Activated CD4-positive, alpha-beta memory T cell treated with anti-CD3 and anti-CD28 coated beads, Interleukin-2, amount 10 ng/mL, durations not matched to agents 7 days and 5 days (primary cell): ENCODE measurements at places on chromosomes 1 and 21.

DNA sequence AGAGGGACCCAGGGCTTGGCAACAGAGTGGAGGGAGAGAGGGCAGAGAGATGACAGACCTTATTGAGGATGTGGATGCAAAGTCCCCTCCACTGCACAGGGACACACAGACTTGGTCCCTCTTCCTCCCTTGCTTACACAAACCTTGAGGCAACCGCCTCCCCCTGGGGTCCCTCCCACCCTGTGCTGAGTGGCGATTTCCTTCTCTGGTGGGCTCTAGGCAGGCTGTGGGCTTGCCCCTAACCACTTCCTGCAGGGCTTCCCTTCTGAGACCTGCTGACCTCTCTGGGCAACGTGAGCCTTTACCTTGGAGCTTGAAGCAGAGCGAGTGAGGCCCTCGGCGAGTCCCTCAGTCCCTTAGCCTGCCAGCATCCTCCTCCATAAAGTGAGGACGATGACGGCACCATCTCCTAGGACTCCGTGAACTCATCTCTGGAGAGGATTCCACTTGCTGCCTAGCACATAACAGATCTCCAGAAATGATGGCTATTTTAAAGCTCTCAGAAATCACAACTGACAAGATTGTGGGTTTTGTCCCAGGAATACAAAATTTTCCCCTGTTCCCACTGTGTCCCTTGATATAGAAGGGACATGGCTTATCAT, 25.0 kb downstream of the KIAA1614 start:
- H3K36me3 ChIP-seq = no peaks in the 10 kb centered on the region
- H3K4me3 ChIP-seq = no peak overlapping the region
- peaks cover 2% of the 10 kb centered on the region for H3K27me3 ChIP-seq
- no peak for DNase-seq
- H3K27ac ChIP-seq = no peak overlapping the region

- no peaks in the 10 kb centered on the region for H3K36me3 ChIP-seq
- H3K4me3 ChIP-seq = no peak overlapping the region
- no peaks in the 10 kb centered on the region for H3K4me1 ChIP-seq
- no peak overlapping the region for H3K27ac ChIP-seq
- no peak for DNase-seq
These were observed 41.0 kb downstream of the TBX15 start for GRCh38 chr1:118947003-118947765.

- no peak overlapping the region for H3K4me3 ChIP-seq
- peaks cover 34% of the 10 kb centered on the region for H3K27me3 ChIP-seq
- no peaks in the 10 kb centered on the region for H3K36me3 ChIP-seq
- no peak overlapping the region for H3K27ac ChIP-seq
- no peak for DNase-seq
These were observed 71.8 kb downstream of the RNF220 start for GRCh38 chr1:44476891-44477290.

DNA sequence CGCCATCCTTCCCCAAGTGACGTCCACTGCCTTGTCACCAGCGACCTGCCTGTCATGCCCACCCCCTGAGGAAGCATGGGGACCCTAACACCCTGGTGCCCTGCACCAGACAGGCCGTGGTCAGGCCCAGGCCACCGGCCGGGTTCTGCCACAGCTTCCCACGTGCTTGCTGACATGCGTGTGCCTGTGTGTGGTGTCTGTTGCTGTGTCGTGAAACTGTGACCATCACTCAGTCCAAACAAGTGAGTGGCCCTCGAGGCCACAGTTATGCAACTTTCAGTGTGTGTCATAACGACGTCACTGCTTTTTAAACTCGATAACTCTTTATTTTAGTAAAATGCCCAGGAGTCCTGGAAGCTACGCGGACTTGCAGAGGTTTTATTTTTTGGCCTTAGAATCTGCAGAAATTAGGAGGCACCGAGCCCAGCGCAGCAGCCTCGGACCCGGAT, 8.5 kb upstream of the CTRC start:
- no peaks in the 10 kb centered on the region for H3K27me3 ChIP-seq
- H3K4me3 ChIP-seq = no peak overlapping the region
- peaks cover 15% of the 10 kb centered on the region for H3K4me1 ChIP-seq
- peaks cover 25% of the 10 kb centered on the region for H3K36me3 ChIP-seq

GRCh38 chr1:157806431-157807149, 13.3 kb downstream of the FCRL1 start:
- no peak overlapping the region for H3K4me3 ChIP-seq
- H3K27me3 ChIP-seq = peaks cover 3% of the 10 kb centered on the region
- DNase-seq = no peak
- H3K36me3 ChIP-seq = no peaks in the 10 kb centered on the region
- H3K4me1 ChIP-seq = no peaks in the 10 kb centered on the region
- H3K27ac ChIP-seq = no peak overlapping the region

DNA sequence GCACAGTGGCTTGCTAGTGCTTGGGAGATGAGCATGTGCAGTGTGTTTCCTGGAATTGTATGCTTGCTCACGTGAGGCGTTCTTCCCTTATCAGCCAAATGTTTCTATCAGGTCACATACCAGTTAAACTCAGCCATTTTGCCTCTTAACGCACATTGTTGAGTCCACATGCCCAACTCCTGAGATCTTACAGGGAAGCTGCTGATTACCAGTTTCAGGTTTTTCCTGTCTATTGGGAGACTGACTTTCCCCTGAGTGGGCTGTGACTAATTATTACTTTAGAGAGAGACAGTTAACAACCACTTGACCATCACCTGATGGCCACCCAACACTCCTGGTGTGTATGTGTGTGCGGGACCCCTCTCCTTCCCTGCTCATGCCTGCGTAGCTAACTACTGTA, 161.3 kb upstream of the PTGFR start:
- no peak overlapping the region for H3K4me3 ChIP-seq
- no peaks in the 10 kb centered on the region for H3K27me3 ChIP-seq
- DNase-seq = no peak
- H3K4me1 ChIP-seq = no peaks in the 10 kb centered on the region
- no peaks in the 10 kb centered on the region for H3K36me3 ChIP-seq

- peaks cover 24% of the 10 kb centered on the region for H3K27me3 ChIP-seq
- H3K27ac ChIP-seq = no peak overlapping the region
- H3K4me3 ChIP-seq = no peak overlapping the region
These were observed 53.1 kb downstream of the NMNAT2 start for GRCh38 chr1:183365093-183365492.

DNA sequence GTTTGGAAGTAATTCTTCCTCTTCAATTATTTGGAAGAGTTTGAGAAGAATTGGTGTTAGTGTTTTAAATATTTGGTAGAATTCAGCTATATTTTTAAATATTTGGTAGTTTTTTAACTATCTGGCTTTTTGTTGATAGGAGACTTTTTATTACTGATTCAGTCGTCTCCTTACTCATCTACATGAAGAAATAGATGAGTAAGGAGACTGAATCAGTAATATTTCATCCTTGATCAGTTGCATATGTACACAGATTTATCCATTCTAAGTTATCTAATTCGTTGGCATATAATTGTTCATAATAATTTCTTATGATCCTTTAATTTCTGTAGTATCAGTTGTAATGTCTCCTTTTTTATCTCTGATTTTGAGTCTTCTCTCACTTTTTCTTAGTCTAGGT, 224.1 kb downstream of the GPR52 start:
- no peaks in the 10 kb centered on the region for H3K27me3 ChIP-seq
- no peak for DNase-seq
- H3K4me1 ChIP-seq = no peaks in the 10 kb centered on the region
- no peak overlapping the region for H3K27ac ChIP-seq

DNA sequence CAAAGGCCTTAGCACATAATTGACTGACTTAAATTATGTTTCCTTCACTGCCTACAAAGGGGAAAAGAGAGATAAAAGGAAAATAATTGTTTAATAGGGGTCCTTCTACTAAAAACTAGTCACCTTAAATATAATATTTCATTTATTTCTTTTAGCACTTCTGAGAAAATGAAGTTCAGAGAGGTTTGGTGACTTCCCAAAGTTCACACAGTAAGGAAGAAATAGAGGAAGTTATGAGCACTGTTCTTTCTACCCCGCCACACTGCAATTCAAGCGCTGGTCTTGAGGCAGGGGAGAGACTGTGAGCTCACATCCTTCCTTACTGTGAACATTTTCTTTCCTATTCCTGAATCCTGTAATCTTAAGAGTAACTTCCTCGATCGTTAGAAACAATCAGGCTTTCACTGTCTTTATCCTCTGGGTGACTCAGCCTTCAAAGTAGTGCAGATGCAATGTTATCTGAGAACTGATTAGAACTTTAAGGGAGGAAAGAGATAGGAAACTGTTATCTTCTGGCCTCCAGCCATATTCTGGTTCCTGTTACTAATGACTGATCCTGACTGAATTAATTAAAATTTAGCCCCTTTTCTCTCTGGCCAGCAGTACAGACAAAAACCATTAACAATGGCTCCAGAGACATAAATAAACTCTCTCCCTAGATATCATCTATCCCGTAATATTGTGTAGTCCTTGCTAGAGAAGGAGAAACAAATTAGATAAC, 6.8 kb downstream of the RGS5 start:
- no peak overlapping the region for H3K27ac ChIP-seq
- H3K27me3 ChIP-seq = peaks cover 4% of the 10 kb centered on the region
- DNase-seq = no peak

GRCh38 chr1:193140254-193140653, 18.4 kb downstream of the CDC73 start:
- H3K36me3 ChIP-seq = peaks cover 63% of the 10 kb centered on the region
- DNase-seq = no peak
- H3K4me1 ChIP-seq = peaks cover 16% of the 10 kb centered on the region
- H3K27me3 ChIP-seq = no peaks in the 10 kb centered on the region
- no peak overlapping the region for H3K4me3 ChIP-seq
- H3K27ac ChIP-seq = no peak overlapping the region

- peaks cover 10% of the 10 kb centered on the region for H3K36me3 ChIP-seq
- no peak for DNase-seq
- no peak overlapping the region for H3K27ac ChIP-seq
- H3K4me1 ChIP-seq = no peaks in the 10 kb centered on the region
These were observed 209.5 kb downstream of the RPS6KC1 start for GRCh38 chr1:213260311-213261075.

GRCh38 chr1:183435497-183435896, 17.3 kb upstream of the NMNAT2 start:
- no peak overlapping the region for H3K4me3 ChIP-seq
- peaks cover 21% of the 10 kb centered on the region for H3K27me3 ChIP-seq

GRCh38 chr1:5810553-5811270, 181.5 kb downstream of the NPHP4 start:
- peaks cover 1% of the 10 kb centered on the region for H3K27me3 ChIP-seq
- H3K36me3 ChIP-seq = no peaks in the 10 kb centered on the region
- no peaks in the 10 kb centered on the region for H3K4me1 ChIP-seq
- H3K4me3 ChIP-seq = no peak overlapping the region

GRCh38 chr1:44036409-44037139, 5.3 kb upstream of the SLC6A9 start:
- H3K27ac ChIP-seq = no peak overlapping the region
- no peak overlapping the region for H3K4me3 ChIP-seq
- peak; percentile 71 for DNase-seq
- H3K36me3 ChIP-seq = no peaks in the 10 kb centered on the region

DNA sequence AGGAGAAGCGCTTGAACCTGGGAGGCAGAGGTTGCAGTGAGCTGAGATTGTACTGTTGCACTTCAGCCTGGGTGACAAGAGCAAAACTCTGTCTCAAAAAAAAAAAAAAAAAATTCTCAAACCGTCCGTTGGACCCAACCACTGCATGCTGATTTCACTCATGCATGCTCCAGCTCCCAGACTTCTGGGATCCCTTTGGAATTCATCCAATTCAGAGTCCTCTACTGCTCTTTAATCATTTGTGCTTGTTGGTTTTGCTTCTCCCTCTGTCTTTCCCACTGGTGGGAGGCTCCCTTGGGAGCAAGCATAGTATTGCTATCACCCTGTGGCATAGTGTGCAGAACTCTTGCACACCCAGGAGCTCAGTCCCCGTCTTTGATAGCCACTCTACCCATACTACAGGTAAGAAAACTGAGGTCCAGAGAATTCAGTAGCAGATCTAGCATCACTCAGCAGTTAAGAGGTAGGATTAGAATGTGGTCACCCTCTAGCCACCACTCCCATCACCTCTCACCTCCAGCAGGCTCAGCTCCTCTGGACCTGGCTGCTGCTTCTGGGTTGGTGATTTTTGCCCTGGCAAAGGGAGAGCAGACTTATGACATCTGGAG, 3.1 kb upstream of the LMNA start:
- H3K4me3 ChIP-seq = no peak overlapping the region
- no peak for DNase-seq
- peaks cover 18% of the 10 kb centered on the region for H3K27me3 ChIP-seq
- H3K4me1 ChIP-seq = peaks cover 38% of the 10 kb centered on the region
- H3K36me3 ChIP-seq = peaks cover 3% of the 10 kb centered on the region

DNA sequence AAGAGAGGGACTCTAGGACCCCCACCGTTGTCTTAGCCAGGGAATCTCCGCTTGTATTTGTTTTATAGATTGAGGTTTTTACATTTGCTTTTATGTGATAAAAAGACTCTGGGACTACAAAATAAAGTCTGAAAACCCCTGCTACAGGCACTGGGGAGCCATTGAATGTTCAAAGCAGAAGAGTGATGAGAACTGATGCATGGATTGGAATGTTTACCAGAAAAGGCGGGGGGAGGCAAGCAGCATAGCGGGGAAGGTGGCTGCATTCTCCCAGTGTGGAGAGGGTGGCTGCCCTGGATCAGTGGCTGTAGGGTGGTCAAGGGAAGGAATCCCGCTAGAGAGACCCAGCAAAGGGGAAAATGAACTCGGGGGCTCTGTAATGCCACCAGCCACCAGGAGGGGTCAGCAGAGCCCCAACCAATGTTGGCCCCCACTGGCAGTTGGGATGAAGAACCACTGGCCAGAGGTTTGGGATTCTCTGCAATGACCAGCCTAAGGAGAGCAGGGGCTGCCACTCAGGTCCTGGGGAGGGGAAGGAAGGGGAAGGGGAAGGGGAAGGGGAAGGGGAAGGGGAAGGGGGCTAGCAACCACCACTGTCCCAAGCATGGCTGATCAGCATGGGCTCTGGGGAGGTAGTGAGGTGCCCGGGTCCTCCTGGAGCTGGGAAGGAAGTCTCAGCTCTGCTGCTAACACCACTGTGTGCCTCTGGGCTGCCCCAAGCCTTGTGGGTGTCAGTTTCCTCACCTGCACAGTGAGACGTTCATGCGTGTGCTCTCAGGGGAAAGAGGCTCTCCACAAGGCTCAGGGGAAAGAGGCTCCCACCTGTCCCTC, 19.2 kb upstream of the PEF1 start:
- no peak overlapping the region for H3K27ac ChIP-seq
- no peaks in the 10 kb centered on the region for H3K36me3 ChIP-seq
- H3K4me1 ChIP-seq = no peaks in the 10 kb centered on the region
- peaks cover 7% of the 10 kb centered on the region for H3K27me3 ChIP-seq

DNA sequence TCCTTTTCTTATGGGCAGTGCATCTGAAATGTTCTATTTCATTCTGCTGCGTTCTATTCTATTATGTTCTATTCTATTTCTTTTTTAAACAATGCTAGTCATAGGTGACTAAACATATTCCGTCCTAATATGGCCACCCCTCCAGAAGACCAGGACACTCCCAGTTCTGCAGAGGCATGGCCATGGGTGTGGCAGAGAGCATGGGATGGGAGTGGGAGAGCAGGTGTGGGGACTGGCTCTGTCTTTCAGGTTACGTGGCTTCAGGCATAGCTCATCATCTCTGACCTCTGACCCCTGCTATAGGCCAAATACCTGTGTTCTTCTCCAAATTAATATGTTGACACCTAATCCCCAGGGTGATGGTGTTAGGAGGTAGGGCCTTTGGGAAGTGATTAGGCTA, 33.4 kb upstream of the TLR5 start:
- DNase-seq = no peak
- peaks cover 13% of the 10 kb centered on the region for H3K27me3 ChIP-seq
- no peaks in the 10 kb centered on the region for H3K36me3 ChIP-seq
- no peak overlapping the region for H3K27ac ChIP-seq

GRCh38 chr1:7229696-7230631, 444.7 kb downstream of the CAMTA1 start:
- no peak for DNase-seq
- H3K36me3 ChIP-seq = no peaks in the 10 kb centered on the region
- H3K4me1 ChIP-seq = no peaks in the 10 kb centered on the region
- no peak overlapping the region for H3K4me3 ChIP-seq
- no peaks in the 10 kb centered on the region for H3K27me3 ChIP-seq
